ENCODE measurements at places on chromosomes 3 and 15.

GRCh38 chr3:12188681-12189287 lies 30.1 kb upstream of the TIMP4 start:
- DNase-seq = no peak

- no peak for DNase-seq
These were observed 30.5 kb downstream of the ALS2CL start for GRCh38 chr3:46662771-46663551.

GRCh38 chr3:46463120-46463867 lies 1.4 kb downstream of the LTF start:
- DNase-seq = no peak

GRCh38 chr3:108511055-108511454 lies 659 bp upstream of the MYH15 start:
- no peak for DNase-seq

DNA sequence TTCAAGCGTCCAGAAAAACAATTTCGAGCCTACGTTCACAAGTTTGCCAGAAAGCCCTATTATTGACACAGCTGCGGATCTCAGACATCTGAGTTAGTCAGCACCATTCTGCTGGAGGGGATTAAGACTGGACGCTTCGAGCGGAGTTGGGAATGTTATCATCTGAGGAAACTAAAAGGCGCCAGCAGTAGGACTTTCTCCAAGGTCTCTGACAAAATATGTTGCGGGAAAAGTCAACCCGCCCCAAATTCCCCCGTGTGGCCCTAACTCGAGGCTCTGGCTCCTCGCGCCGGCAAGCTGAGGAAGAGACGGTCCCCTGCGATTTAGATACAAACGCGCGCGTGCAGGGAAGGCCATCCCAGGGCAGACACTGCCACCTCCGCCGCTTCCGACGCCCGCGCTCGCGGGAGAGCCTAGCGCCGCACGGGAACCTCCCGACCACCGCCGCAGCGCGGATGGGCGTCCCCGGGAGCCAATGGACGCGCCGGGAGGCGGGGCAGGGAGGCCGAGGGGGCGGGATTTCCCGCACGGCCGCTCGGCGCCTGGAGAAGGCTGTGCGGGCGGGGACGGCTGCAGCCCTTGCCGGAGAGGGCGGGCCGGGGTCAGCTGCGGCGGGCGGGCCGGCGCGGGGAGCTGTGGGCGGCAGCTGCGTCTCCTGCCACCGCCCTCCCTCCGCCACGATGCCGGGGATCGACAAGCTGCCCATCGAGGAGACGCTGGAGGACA lies at the start of gene APPL1:
Gene APPL1, plus strand, starts transcription at position 526 of the 726 bp plus-strand sequence. Its CDS starts 155 bp downstream, at position 681.
- DNase-seq = peak; percentile 99

- no peak for DNase-seq
These were observed 73.2 kb downstream of the PRICKLE2 start for GRCh38 chr3:64152086-64152485.

DNA sequence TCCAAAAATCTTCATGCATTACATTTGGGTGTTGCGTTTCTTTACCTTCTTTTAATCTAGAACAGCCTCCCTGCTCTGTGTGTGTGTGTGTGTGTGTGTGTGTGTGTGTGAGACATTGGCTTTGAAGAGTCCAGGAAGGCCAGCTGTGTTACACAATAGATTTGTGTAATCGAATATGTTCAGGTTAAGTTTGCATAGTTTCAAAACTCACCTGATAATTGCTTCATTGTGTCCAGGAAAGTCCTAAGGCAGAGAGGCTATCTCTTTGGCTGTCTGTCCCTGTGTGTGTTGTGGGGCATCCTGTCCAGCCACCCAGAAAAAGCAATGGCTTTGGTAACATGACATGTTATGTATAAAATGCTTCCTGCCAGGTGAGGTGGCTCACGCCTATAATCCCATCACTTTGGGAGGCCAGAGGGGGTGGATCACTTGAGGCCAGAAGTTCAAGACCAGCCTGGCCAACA lies 37.5 kb downstream of the ZNF710 start:
- no peak for DNase-seq

GRCh38 chr3:53579636-53580035 lies 85.2 kb downstream of the CACNA1D start:
- DNase-seq = no peak

DNA sequence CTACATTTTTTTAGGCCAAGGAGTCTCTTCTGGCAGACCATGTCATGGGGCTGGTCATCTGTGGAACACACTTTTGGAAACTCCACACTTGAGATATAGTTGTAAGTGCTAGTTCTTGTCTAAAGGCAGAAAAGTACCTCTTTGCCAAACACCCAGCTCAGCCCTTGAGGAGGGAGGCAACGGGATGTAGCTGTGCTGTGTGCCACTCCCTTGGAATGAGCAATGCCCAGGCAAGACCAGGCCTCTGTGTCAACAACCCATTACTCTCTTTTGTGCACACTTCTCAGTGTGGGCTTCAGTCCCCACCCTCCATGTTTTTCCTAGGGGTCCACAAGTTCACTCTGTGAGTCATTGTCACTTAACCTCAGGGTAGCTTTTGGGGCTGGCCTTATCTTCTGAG lies 528.3 kb upstream of the CFAP20DC start:
- DNase-seq = no peak

DNA sequence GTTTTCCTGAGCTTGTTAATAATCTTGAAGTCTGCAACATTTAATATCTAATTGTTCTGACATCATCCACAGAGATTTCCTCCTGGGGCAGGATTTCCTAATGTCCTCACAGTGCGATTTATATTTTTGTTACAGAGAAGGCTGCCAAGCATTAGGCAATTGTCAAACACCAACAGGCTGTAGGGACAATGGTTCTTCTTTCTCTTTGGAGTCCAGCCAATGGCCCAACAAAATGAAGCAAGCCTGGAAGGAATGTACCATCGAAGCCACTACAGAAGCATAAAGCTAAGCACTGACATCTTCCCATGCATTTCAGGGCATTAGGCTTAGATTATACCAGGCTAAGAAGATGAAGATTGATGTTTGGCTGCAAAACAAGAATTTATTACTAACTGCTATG lies 173.0 kb upstream of the FRMD4B start:
- DNase-seq = no peak

DNA sequence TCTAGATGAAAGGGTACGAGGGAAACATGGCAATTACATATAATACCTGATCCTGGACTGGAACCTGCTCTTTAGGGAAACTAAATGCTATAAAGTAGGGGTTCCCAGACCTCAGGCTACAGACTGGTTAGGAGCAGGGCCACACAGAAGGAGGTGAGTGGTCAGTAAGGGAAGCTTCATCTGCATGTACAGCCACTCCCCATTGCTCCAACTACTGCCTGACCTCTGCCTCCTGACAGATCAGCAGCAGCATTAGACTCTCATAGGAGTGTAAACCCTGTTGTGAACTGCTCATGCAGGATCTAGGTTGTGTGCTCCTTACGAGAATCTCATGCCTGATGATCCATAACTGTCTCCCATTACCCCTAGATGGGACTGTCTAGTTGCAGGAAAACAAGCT lies 78.9 kb upstream of the PSMD6 start:
- no peak for DNase-seq

DNA sequence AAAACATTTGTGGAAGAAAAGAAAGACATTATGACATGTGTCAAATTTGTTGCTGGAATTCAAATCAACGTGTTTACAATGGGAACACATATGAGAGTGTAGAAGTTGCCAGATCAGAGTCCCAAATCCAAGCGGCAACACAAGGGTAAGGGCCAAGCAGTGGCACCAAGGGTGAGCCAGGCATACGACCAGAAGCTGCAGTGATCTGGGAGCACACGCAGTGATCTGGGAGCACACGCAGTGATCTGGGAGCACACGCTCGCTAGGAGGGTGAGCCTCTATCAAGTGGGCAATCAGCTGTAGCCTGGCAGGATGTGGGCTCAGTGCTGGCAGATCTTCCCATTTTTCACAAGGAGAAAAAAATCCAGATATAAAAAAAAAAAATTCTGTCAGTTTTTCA lies 148.2 kb downstream of the TLE3 start:
- no peak for DNase-seq

- DNase-seq = no peak
These were observed 634 bp downstream of the FBXL22 start for GRCh38 chr15:63597821-63598220.

DNA sequence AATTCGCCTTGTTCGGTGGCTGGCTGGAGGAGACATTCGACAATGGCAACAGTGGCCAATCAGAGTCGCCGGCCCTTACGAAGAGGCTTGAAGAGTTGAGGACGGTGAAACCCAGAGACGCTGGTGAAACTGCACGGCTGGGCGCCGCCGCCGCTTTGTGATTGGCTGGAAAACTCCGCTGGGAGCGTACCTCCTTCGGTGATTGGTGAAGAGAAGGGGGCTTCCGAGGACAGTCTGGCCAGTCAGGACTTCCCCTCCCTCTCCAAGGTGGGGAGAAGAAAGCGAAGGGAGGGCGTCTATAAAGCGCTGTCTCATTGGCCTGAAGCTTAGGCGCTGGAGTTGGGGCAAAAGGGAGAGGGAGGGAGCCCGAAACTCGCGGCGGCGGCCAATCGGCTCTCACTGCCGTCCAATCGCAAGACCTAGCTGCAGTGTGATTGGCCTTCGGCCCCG lies 554 bp upstream of the GSK3B start:
- peak; percentile 93 for DNase-seq

DNA sequence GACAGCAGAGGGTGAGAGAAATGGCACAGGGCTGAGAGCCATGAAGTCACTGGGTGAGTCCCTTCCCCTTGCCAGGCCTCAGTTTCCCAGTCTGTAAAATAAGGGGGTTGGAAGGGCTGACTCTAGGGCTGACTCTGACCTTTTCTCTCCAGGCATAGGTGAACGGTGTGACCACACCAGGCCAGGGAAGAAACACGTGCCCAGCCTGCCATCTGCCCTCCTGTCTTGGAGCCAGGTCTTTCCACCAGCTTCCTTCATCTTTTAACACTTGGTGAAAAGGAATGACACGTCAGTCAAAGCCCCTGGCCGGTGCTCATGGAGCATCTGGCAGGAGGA lies 74.4 kb downstream of the CPN2 start:
- no peak for DNase-seq

GRCh38 chr3:87047852-87048251 lies 56.9 kb upstream of the VGLL3 start:
- DNase-seq = no peak

DNA sequence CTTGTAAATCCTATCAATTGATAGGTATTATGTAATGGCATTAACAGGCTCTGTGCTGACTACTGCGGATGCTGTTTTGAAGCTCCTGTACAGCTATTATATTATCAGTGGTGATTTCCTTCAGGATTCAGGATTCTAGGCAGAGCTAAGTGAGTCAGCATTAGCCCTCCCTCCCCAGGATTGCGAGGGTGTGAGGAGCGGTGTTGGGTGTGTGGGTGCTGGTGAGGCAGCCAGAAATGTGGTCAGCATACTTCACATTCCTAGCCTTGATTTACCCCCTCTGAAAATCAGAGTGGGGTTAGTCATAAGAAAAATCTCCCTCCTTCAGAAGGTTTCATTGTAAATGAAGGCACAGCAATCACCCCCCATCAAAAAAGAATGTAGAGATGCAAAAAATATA lies 72.5 kb downstream of the SNTN start:
- no peak for DNase-seq

- DNase-seq = no peak
These were observed 232.1 kb upstream of the LYSMD4 start for GRCh38 chr15:99965376-99965775.

All from GM20000 (cell line).